GM12892 (cell line): ENCODE measurements at places on chromosomes 12 and 14.

DNA sequence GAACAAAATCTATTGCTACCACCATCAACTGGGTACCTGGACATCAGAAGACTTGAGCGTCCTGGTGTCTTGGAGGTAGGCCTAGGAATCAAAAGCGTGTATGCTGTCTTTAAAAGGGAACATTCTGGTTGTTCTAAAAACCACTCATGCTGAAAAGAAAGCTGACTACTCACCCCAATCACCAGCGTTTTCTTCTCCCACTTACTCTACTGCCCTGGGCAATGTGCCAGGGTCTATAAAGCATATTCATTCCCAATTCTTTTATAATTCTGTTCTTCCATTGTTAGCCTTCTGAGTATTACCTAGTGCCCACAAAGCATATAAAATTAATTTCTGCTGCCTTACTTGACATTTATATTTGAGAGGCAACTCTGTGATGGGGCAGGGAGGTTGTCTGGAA lies 133.4 kb downstream of the KCNA5 start:
- DNase-seq: no peak

- DNase-seq: no peak
Observed at GRCh38 chr12:128007250-128007649, 259.7 kb upstream of the TMEM132C start.

DNA sequence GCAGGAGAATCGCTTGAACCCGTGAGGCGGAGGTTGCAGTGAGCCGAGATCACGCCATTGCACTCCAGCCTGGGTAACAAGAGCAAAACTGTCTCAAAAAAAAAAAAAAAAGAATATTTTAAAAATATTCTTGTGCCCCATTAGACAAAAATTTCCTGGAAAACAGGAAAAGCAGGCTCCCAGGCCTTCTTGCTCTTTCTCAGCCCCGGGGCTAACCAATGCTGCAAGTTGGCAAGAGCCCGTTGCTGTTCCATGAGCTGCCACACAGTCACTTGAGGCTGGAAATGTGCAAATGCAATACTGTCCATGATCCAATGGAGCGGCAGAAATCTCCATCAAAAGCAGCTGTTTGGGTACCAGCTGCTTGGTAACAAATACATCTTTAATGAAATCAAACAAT lies 994.7 kb downstream of the VRK1 start:
- no peak for DNase-seq

DNA sequence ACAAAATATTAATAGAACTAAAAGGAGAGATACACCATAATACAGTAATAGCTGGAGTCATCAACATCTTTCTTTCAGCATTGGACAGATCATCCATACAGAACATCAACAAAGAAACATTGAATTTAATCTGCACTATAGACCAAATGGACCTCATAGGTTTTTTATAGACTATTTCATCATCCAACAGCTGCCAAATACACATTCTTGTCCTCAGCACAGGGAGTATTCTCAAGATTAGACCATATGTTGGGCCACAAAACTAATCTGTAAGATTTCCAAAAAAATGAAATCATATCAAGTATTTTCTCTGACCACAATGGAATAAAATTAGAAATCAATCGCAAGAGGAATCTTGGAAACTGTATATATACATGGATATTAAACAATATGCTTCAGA lies 86.9 kb downstream of the FSCB start:
- DNase-seq: no peak

DNA sequence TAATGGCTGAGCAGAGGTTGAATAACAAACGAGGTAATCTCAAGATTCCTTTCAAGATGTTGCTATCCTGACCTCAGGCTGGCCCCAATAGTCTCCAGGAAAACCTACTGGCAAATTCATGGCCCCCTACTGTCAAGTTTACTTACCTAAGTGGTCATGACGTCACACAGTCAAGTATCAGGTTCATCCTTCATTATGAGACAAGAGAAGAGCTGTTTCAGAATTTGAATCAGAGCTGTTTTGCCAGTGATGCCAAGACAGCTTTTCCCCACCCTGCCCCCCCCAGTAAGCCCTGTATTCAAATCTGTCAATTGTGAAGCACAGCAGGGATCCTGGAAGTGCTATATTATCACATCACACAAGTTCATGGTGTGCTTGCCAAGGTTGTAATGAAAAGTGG lies 509.6 kb downstream of the NOVA1 start:
- no peak for DNase-seq

- no peak for DNase-seq
Observed at GRCh38 chr12:10067942-10068341, 30.8 kb downstream of the CLEC1A start.

GRCh38 chr12:6268484-6269157 lies 41.9 kb upstream of the PLEKHG6 start:
- no peak for DNase-seq

GRCh38 chr12:110253176-110253575 lies 27.9 kb upstream of the ATP2A2 start:
- no peak for DNase-seq

DNA sequence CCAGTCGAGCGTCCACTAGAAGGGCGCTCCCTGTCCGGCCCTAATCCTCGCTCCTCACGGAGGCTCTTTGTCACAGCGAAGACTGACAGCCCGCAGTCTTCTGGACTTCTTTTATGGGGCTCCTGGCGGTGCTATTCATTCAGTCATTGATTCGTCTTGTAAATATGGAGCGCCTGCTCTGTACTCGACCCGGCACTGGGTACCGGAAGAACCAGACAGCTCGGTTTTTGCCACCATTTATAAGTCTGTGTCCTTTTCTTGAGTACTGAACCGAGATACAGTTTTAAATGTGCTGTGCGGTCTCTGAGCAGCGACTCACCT lies 570 bp downstream of the DMAC2L start:
- no peak for DNase-seq

DNA sequence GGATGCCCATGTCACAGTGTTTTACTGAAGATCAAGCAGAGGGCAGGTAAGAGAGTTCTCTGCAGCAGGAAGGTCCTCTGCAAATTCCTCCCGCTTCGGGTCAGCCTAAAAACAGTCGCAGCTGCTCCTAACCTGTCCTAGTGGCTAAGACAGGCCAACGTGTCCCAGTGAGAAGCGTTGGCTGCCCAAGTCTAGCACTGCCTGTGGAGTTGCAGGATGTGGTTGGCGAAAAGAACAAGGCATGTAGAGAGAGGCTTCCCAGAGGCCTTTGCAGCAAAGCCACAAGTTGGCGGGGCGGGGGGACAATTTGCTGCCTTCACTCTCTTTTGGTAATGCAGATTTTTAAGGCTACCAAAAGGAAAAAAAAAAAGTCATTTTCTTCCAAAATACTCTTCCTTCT lies 340.1 kb downstream of the BCL11B start:
- no peak for DNase-seq

- no peak for DNase-seq
Observed at GRCh38 chr14:24311837-24312615, 724 bp downstream of the LTB4R start.

- no peak for DNase-seq
Observed at GRCh38 chr12:93243382-93243688, 134.4 kb upstream of the NUDT4 start.

- no peak for DNase-seq
Observed at GRCh38 chr12:132268674-132269073, 60.7 kb downstream of the GALNT9 start.

DNA sequence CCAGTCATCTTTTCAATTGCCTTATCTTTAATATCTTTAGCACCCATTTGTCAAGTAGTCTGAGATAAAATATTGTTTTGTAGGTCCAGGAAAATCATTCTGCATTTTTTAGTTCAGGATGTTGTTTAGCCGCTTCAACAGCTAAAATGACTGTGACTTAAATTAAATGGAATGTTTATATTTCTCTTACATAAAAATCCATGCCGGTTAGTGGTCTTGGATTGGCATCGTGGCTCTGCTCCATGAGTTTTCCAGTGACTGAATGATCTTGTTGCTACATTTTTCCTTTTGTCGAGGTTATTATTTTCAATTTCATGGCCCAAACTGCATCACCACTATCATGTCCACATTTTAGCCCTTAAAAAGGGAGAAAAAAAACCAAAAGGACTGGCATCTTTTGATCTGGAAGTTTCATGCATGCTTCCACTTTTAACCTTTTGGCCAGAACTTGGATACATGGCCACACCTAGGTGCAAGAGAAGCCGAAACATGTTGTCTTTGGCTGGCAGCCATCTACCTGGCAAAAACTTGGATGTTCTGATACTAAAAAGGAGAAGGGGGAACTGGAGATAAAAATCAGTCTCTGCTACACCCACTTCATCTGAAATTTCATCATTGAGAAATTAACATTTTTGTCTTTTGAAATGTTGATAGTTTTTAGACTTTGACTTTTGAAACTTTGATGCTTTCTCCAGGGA lies 142.4 kb downstream of the OTOGL start:
- DNase-seq: no peak

GRCh38 chr12:68468036-68468435 lies 135.9 kb upstream of the MDM1 start:
- DNase-seq: no peak
